ENCODE measurements at places on chromosomes 5 and 9. TPM values are rescaled to one million over a fixed set of nuclear protein-coding genes. Genes with fewer than 3 reads are reported as not detected.
A peak's percentile ranks its signal among the peaks of the same experiment; 100 is the strongest.

DNA sequence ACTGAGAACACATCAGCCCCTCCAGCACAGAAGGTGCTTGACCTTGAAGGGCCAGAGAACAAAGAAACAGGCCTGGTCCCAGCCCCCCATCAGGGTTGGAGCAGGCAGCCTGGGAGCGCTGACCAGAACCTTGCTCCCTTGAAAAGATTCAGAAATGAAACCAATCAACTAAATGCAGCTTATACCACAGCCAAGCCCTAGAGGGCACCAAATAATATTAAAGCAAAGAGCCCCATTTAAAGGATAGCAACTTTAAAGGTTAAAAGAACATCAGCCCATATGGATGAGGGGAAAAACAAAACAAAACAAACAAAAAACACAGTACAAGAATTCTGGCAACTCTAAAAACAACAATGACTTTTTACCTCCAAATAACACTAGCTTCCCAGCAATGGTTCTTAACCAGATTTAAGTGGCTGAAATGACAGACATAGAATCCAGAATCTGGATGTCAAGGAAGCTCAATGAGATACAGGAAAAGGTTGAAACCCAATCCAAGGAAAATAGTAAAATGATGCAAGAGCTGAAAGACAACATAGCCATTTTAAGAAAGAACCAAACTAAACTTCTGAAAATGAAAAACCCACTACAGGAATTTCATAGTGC lies 471.9 kb downstream of the MTRR start:
- H3K4me1 ChIP-seq, result peaks cover 2% of the 10 kb centered on the region
- H3K27ac ChIP-seq, result no peak overlapping the region
- H3K4me3 ChIP-seq, result no peak overlapping the region

GRCh38 chr9:130982636-130983358 lies 26.2 kb upstream of the LAMC3 start:
- peaks cover 6% of the 10 kb centered on the region for H3K4me1 ChIP-seq
- no peak overlapping the region for H3K4me3 ChIP-seq
- DNase-seq, result no peak
- peaks cover 22% of the 10 kb centered on the region for H3K27me3 ChIP-seq
- no peak overlapping the region for H3K27ac ChIP-seq

DNA sequence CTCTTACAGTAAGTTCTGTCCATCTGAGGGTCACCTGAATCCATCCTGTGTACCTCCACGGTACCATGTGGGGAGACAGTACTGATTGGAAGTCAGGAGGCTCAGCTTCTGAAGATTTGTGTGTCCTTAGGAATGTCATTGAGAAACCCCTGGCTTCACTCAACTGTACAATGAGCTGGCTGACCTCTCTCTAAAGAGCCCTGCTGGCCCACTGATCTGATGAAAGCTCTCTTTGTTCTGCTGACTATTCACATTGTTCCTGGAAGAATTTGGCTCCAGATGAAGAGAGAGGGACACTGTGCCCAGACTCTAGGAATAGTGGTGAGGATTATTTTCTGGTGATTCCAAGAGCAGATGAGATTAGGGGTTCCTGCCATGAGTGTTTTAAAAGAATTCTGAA lies 141.2 kb downstream of the LURAP1L start:
- H3K4me1 ChIP-seq, result peaks cover 6% of the 10 kb centered on the region
- no peak for DNase-seq
- no peaks in the 10 kb centered on the region for H3K27me3 ChIP-seq
- H3K27ac ChIP-seq, result no peak overlapping the region
- H3K4me3 ChIP-seq, result no peak overlapping the region
- H3K36me3 ChIP-seq, result no peaks in the 10 kb centered on the region

GRCh38 chr5:159286420-159287035 lies 23.4 kb downstream of the UBLCP1 start:
- H3K36me3 ChIP-seq, result peaks cover 1% of the 10 kb centered on the region
- DNase-seq, result no peak
- H3K27me3 ChIP-seq, result no peaks in the 10 kb centered on the region
- H3K4me3 ChIP-seq, result no peak overlapping the region
- H3K4me1 ChIP-seq, result peaks cover 4% of the 10 kb centered on the region

DNA sequence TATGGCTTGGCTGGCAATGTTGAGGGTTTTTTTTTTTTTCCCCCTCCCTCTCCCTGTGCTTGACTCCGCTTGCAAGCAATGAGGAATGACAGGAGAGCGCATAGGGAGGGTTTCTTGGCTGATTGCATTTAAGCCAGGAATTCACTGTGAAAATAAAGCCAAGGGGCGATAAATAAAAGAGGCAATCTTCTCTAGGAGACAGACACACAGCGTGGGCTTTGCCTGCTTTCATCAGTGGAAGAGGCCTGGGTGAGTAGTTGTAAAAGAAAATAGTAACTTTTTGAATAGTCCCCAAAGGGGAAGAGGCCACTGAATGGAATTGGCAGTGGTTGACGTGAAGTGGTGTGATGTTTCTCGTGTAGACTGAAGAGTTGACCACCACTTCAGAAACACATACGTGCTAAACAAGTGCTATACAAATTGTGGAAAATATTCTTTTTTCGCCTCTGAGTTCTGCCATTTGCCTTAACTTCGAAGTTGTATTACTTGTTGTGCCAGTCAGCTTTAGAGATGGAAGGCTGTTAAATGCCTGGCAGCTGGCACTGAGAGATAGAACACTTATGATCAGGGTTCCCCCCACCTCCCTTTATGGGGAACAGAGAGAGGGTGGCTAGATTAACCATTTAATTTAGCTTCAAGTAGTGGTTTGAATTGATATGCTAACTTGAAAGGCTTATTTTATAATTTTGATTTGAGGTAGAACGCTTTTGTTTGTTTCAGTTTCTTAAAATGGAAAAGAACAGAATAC lies 3.0 kb downstream of the ZSWIM6 start:
- peak overlapping the region; percentile 86 for H3K4me3 ChIP-seq
- no peaks in the 10 kb centered on the region for H3K27me3 ChIP-seq
- H3K36me3 ChIP-seq, result peaks cover 13% of the 10 kb centered on the region
- H3K27ac ChIP-seq, result peak overlapping the region; percentile 90
- DNase-seq, result no peak

- H3K27ac ChIP-seq, result no peak overlapping the region
- H3K36me3 ChIP-seq, result no peaks in the 10 kb centered on the region
- no peaks in the 10 kb centered on the region for H3K27me3 ChIP-seq
- H3K4me1 ChIP-seq, result peaks cover 10% of the 10 kb centered on the region
Observed at GRCh38 chr9:75712700-75713099, 177.8 kb upstream of the PCSK5 start.

FSTL4 gene
- total RNA-seq, result 2.4 TPM

- no peak within 1 kb of the TSS for H3K27ac ChIP-seq
- peaks cover 4% of the 10 kb centered on the region for H3K4me1 ChIP-seq
- H3K27me3 ChIP-seq, result no peaks in the 10 kb centered on the region
- H3K4me3 ChIP-seq, result no peak within 1 kb of the TSS
Observed at GRCh38 chr5:131945551-131946168, at the start of gene MEIKIN. Gene MEIKIN, minus strand, starts transcription at chr5:131945663. Its CDS starts 158 bp downstream, at chr5:131945505.

GRCh38 chr9:19173598-19174125 lies 46.4 kb upstream of the PLIN2 start:
- no peaks in the 10 kb centered on the region for H3K36me3 ChIP-seq
- no peaks in the 10 kb centered on the region for H3K27me3 ChIP-seq
- peaks cover 11% of the 10 kb centered on the region for H3K4me1 ChIP-seq

DNA sequence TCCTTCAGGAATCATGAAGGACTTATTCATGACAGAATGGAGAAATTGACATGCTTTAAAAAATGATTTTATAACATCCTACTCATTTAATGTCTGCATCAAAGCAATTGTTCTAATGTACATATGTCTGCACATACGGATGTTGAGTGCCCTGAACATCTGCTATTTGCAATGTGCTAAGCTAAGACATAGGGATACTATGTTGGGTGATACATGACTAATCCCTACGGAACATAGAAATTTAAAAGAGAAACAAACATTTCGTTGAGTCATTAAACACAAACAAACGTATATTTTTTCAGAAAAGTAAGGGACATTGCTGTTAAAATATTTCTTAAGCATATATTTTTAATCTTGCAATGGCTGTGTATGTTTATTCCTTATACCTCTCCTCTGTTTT lies 686.5 kb upstream of the ADAMTS16 start:
- H3K4me1 ChIP-seq, result no peaks in the 10 kb centered on the region
- H3K27ac ChIP-seq, result no peak overlapping the region
- no peaks in the 10 kb centered on the region for H3K36me3 ChIP-seq

RGS3 gene
- 44.2 TPM for total RNA-seq

DNA sequence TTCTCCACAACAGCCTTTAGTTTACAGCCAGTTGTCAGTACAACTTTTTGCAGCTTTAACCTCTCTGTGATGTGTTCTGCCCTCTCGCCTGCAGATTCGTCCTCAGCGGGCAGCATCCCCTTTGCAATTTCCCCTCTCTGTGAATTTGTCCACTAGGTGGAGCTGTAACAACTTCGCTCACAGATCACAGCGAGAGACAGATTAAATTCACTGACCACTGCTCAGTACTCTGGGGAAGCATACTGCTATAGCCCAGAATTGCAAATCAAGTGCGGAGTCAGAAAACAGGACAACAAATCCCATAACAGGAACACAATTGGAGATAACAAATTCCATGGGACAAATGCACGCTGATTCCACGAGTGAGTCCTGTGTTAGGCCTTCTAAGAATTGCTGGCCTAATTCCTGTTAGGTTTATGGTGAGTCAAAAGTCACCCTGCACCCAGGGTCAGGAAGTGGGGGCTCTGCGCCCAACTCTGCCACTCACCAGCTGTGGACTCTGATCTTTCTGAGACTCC lies 2124.9 kb downstream of the MAT2B start:
- peaks cover 1% of the 10 kb centered on the region for H3K36me3 ChIP-seq
- H3K4me1 ChIP-seq, result peaks cover 12% of the 10 kb centered on the region
- DNase-seq, result peak; percentile 41
- H3K27ac ChIP-seq, result no peak overlapping the region
- H3K4me3 ChIP-seq, result no peak overlapping the region

RPL12 gene
- total RNA-seq, result 1,044 TPM

DNA sequence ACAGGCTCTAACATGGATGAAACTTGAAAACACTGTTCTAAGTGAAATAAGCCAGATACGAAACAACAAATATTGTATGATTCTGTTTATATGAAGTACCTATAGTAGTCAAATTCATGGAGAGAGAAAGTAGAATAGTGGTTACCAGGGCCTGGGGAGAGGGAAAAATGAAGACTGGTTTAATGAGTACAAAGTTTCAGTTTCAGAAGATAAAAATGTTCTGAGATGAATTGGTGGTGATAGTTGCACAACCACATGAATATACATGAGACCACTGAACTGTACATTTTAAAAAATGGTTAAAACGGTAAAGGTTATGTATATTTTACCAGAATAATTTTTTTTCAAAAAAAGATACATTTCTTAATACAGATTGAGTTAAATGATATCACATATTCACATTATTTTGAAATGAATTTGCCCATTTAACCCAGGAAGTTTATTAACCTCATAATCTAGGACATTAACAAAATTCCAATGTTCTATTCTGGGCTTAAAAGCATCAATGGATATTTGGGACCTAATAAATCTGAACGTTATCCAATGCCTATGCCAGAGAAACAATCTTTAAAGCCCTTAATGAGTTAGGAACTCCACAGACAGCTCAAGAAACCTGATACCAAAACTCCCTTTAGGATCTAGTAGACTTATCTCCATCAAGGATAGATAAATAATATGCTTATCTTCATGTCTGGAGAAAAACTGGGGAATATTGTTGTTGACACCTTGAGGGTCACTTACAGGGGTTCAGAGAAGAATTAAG lies 521.3 kb downstream of the EFNA5 start:
- H3K27ac ChIP-seq, result no peak overlapping the region
- H3K27me3 ChIP-seq, result no peaks in the 10 kb centered on the region
- peaks cover 22% of the 10 kb centered on the region for H3K4me1 ChIP-seq
- H3K4me3 ChIP-seq, result no peak overlapping the region

GRCh38 chr5:96822686-96823459 lies 15.1 kb upstream of the ERAP1 start:
- no peaks in the 10 kb centered on the region for H3K27me3 ChIP-seq
- peaks cover 11% of the 10 kb centered on the region for H3K4me1 ChIP-seq
- H3K4me3 ChIP-seq, result no peak overlapping the region
- no peak for DNase-seq
- H3K27ac ChIP-seq, result no peak overlapping the region

RMI1 gene
- 17.0 TPM for total RNA-seq

GRCh38 chr9:135749171-135750045 lies 47.4 kb downstream of the KCNT1 start:
- no peak overlapping the region for H3K27ac ChIP-seq
- no peaks in the 10 kb centered on the region for H3K4me1 ChIP-seq
- H3K36me3 ChIP-seq, result no peaks in the 10 kb centered on the region
- H3K4me3 ChIP-seq, result no peak overlapping the region

MRPS2 gene
- total RNA-seq, result 36.5 TPM

GRCh38 chr9:8867148-8867547 lies 1067.6 kb upstream of the DMAC1 start:
- DNase-seq, result no peak
- H3K4me3 ChIP-seq, result no peak overlapping the region
- peaks cover 6% of the 10 kb centered on the region for H3K4me1 ChIP-seq

ASS1 gene
- 7.7 TPM for total RNA-seq

DNA sequence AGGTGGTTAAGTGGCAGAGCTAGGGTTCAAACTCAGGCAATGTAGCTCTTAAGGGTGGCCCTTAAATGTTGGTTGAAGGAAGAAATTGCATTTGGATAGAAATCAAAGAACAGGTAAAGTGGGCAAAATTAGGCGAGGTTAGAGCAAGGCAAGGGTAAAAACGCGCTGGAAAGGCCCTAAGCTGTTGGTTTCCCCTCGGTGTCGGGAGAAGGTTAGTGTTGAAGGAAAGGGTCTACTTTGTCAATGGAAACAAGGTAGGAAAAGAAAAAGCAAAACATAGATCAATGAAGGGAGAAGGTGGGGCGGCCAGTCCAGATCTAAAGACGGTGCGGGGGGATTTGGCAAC lies 431 bp downstream of the FASTKD3 start:
- no peak for DNase-seq
- H3K36me3 ChIP-seq, result peaks cover 1% of the 10 kb centered on the region
- H3K27ac ChIP-seq, result peak overlapping the region; percentile 91
- H3K4me1 ChIP-seq, result peaks cover 14% of the 10 kb centered on the region
- H3K27me3 ChIP-seq, result no peaks in the 10 kb centered on the region
- H3K4me3 ChIP-seq, result peak overlapping the region; percentile 99

GRCh38 chr9:135215571-135216161 lies 128.2 kb downstream of the OLFM1 start:
- H3K27me3 ChIP-seq, result peaks cover 47% of the 10 kb centered on the region
- no peaks in the 10 kb centered on the region for H3K4me1 ChIP-seq
- DNase-seq, result no peak
- H3K27ac ChIP-seq, result no peak overlapping the region
- H3K4me3 ChIP-seq, result no peak overlapping the region

Data from progenitor cell of endocrine pancreas (in vitro differentiated cells).